ENCODE measurements at places on chromosomes 7 and 10.
A peak's percentile ranks its signal among the peaks of the same experiment; 100 is the strongest.

GRCh38 chr10:99531026-99531695 is 1.6 kb upstream of the NKX2-3 start:
- DNase-seq, result no peak

- DNase-seq, result no peak
Observed at GRCh38 chr10:63702092-63702491, 180.9 kb downstream of the REEP3 start.

GRCh38 chr7:128059143-128059988 is 28.1 kb upstream of the LRRC4 start:
- no peak for DNase-seq

GRCh38 chr10:89627830-89628229 is 17.2 kb downstream of the PANK1 start:
- no peak for DNase-seq

DNA sequence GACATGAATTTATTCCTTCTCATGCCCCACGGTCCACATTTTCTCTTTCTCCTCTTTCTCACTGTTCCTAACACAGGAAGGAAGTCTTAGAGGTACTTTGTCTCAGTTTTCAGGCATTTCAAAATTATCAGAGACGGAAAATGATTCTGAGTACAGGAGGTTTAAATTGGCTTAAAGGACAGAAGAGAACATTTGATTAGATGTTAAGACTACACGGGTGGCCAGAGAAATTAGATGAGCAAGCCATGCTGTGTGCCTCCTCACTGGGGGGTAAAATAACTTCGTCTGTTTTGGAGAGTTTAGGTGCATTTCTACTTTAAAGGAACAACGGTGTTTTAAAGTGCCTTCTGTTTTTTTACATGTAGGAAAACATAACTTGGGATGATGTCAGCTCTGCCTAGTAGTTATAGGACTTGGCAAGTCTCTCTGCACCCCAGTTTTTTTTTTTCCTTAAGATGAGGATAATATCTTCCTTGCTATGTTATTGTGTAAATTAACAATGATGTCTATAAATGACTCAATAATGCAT is 66.9 kb downstream of the MCMBP start:
- DNase-seq, result no peak

DNA sequence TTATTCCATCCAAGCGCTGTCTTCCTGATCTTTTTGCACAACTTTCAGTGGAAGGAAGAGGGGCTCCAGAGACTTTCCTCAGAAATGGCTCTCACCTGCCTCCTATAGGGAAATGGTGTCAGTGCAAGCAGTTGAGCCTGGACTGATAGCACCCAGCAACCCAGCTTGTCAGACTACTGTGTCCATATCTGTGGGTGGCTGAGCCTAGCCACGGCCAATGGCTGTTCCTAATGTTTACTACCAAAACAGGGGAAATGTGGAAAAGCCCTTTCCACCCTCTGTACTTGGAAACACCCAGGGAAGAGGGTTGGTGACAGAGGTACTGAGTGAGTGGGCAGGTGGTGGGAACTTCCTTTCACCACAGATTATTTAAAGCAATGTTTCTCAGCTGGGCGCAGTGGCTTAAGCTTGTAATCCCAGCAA is 4.3 kb upstream of the YKT6 start:
- no peak for DNase-seq

DNA sequence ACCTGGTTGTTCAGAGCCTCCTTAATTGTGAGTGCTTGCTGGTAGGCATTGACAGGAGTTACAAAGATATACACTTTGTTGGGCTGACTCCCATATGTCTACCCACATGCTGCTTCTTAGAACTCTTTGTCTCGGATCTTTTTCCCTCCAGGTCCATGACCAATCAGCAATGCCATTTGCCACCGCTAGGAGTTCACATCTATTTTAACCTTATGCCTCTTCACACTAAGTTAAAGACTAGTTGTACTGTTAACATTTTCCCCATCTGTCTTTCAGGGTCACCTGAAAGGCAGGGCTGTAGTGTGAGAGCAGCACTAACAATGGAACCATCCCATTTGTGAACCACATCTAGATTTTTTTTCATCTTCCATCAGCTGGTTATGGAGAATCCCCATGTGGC is 226.7 kb upstream of the NPY start:
- no peak for DNase-seq

GRCh38 chr7:81903115-81903514 is 133.3 kb upstream of the HGF start:
- no peak for DNase-seq

DNA sequence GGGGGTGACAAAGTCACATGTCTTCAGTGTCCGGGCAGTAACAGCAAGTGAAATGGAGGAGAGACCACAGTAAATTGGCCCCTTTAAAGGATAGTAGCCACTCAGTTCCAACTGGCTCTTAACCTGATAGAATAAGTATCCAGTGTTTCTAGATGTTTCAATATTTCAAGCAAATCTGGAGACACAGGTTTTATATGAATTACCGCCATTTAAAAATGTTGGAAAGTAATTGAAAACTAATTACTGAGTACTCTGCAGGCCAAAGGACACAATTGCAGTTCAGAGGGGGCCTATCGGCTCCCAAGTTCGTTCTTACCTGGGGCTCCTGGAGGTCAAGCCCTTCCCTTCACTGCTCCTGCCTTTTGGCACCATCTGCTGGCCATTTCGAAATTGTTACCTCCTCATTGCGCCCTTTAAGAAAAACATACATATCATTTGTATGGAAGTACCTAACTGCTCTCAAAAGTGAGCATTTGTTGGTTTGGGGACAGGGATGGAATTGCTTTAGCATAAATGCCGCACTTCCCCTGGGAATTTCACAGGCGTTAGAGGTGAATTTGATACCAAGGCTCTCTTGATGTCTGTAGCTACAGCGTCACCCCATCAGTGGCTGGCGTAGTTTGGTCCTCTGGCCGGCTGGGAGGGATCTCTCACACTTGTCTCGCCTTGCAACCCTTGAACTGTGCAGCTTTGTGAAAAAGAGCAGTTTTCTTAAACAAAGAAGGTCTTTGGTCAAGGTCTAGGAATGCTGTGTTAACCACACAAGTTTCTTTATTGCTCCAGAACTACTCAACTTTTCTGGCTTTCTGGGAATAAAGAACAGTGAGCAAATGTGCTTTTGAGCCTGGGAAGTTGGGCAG is 220.0 kb downstream of the ARHGAP21 start:
- DNase-seq, result peak; percentile 8

GRCh38 chr7:109895536-109895935 is 1195.4 kb upstream of the LRRN3 start:
- no peak for DNase-seq

DNA sequence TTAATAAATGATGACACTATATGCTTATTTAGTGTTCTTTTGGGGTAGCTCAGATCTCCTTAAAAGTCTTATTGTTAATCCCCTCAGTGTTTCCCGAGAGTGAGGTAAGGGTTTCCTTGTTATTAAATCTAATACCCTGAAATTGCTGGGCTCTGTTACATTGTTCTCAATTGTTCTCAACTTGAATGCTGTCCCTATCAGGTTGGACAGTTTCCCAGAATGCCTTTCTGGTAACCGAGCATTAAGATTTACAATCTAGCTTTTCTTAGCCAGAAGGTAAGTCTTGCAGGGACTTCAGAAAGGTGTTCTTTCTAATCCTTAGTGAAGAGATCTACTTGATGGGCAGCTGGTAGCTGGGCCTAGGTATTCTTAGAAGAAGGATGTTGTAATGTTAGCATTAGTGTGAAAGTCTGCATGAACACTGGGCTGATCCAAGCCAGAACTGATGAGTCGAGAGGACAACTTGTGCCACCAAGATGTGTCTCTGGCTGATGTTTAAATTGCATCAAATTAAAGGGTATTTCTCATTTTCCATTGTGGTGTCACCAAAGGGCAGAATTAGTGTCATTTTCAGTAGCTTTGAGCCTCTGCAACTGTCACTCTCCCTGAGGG is 89.9 kb downstream of the SND1 start:
- no peak for DNase-seq

DNA sequence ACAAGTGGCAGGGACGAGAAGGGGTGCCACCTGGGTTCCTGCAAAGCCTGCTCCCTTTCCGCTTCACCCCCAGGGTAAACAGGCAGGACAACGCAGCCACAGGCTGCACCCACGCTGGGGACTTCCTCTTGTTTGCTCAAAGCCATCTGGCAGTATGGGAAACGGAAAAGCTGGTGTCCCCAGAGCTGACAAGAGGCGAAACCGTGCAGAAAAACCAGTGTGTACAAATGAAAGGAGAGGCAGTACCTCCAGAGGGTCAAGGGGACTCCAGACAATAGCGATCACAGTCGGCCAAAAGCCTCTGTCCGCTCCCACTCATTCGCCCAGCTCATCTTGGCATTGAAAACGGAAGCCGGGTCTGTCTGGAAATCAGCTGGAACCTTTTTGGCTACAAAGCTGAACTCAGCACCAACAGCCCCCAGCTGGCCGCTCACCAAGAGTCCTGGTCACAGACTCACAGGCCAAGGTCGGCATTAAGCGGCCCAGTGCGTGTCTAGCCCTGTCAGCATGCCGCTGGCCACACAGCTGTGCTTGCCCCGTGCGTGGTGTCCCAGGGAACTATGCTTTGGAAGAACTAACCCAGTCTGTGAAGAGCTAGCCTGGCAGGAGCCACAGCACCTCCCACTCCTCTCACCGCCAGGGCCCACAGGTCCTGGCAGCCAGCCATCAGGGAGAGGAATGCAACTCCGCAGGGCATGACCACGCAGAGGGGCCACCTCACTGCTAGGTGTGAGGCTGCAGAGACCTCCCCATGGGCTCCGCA is 10.4 kb downstream of the TNS3 start:
- no peak for DNase-seq

DNA sequence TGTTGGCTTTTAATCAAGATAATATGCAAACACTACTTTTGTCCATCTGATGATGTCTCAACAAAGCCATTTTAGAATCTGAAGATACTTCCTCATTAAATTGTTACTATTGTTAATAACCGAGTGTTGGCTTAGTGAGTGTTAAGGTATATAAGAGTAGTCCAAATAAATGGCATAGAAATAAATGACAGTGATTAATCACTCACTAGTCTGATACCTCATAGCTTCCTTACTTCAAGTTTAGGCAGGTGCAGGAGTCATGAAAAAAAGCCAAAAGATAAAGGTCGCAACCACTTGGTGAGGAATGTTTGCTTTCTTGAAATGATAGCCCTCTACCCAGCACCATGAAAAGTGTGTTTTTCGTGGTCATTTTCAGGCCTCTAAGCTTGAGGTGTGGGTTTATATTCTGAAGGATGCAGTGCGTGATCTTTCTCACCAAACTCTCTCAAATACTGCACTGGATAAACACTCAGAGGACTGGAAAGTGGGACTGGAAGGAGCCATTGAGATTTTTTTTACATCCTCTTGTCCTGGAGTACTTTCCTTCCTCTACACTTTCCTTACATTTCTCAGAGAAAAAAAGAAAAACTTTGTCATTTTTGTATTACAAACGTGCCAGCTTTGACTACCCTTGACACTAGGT is 138.1 kb downstream of the KIAA1217 start:
- no peak for DNase-seq

GRCh38 chr10:112565434-112566053 is 118.5 kb downstream of the VTI1A start:
- no peak for DNase-seq

DNA sequence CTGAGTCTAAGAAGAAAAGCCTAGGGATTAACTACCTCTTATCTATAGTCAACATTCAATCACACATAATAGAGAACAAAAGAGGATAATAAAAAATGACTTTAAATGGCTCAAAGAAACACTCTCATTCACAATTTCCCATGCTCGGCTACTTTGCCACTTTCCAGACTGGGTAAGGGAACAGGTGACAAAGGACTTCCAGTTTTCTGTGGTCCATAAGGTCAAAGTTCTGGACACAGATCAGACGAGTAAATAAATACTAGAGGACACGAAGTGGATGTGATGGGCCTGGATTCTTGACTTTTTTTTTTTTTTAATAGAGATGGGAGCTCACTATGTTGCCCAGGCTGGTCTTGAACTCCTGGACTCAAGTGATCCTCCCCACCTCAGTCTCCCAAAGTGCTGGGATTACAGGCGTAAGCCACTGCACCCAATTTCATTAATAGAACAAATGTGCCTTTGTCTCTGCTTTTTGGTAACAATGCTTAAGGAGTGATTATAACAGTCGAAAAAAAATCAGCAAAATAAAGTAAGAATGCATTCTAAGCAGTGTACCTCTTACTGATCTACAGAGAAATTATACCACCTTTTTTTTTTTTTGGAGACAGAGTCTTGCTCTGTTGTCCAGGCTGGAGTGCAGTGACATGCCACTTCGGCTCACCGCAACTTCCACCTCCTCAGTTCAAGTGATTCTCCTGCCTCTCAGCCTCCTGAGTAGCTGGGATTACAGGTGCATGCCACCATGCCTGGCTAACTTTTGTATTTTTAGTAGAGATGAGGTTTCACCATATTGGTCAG is 70.6 kb downstream of the WAPL start:
- DNase-seq, result no peak

GRCh38 chr10:67934336-67934735 is 49.9 kb downstream of the SIRT1 start:
- DNase-seq, result no peak

DNA sequence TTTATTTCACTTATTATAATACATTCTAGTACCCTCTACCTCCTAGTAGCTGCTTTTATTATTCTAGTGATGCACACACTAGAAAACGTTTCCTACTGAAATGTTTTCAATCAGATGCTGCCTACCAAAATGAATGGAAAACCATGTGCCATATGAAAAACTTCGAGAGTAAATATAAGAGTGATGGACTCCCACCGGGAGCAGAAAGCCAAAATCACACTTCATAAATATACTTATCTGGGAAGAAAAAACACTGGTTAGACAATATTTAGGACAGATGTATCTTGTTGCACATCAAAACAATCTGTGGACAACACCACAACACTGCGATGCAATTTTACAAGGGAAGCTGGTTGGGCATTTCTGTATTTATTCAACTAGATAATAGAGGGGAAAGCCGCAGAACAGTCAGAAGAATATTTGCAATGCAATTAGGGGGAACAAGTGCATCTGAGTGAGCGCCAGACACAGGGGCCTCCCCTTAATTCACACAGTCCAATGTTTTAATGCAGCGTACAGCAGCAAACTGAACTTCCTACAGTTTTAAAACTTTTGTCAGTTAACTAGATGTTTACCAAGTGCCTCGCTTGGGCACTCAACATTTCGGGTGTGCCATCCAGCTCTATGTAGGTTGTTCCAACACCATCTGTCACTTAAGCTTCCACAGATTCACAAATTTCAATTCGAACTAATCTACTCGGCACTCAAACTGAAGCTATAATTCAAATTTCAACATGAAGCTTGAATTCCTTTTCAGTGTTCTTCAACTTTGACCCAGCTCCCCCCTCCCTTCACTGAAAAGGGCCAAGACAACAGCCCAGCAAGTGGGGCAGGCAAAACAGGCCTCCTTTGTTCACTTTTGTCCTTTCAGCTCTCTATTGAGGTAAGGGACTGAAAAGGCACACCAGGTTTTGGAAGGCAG is 7.4 kb downstream of the NRCAM start:
- no peak for DNase-seq

DNA sequence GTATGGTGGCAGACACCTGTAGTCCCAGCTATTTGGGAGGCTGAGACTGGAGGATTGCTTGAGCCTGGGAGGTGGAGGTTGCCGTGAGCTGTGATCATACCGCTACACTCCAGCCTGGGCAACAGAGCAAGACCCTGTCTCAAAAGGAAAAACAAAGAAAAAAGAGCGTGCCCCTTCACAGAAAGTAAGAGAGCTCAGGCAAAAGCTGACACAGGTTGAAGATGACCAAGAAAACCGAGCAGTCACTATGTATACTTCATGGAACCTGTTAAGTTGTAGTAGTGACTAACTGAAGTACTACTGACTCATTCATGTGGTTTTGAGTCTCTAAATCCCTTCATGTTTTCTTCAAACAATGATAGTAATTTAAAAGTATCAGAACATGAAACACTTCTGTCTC is 1.2 kb upstream of the PRRT4 start:
- no peak for DNase-seq
